HEK293T (cell line): ENCODE measurements at places on chromosomes 11 and 22.
A peak's percentile ranks its signal among the peaks of the same experiment; 100 is the strongest.

GRCh38 chr11:46513934-46514342 is 79.9 kb downstream of the AMBRA1 start:
- no peak for DNase-seq

- no peak for DNase-seq
Observed at GRCh38 chr11:86002431-86002830, 66.5 kb downstream of the PICALM start.

DNA sequence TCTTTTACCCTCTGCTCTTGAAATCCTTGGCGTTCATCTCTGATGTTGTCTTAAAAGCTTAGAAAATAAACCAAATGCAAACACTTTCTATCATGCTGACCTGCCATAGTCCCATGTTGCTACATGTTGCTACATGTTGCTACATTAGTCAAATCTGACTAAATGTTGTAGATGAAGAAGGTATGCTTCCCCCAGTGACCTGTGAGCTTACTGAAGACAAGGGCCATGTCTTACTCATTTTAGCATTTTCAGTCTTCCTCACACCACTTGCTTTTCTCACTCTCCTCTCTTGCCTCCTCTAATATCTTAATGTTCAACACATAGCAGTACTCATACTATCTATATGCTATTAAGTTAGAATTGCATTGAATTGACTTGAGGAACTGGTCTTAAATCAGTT is 346.4 kb upstream of the MTNR1B start:
- DNase-seq: no peak

GRCh38 chr22:41657709-41658108 is 31.0 kb downstream of the SNU13 start:
- no peak for DNase-seq

DNA sequence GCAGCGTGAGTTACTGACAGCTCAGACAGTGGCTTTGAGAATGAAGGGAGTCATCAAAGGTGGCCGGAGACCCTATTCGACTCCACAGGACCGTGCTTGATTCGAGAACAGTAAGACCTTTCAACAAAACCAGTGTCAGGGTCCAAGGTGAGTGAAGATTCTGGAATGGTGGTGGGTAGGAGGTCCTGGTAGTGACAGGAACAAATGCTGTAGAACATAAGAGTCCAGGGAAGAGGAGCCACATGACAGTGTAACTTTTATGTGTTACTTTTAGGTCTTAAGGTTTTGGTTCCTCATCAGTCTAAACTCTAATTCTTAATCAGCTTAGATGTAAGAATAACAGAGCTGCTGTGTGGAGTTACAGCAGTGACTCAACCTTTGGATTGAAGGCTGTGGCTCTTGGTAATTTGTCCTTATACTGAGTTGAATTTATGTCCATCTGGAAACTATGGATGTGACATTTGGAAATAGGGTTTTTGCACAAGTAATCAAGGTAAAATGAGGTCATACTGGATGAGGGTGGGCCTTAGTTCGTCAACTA is 1.8 kb downstream of the TBC1D22A start:
- DNase-seq: no peak

GRCh38 chr11:19872512-19873145 is 160.0 kb downstream of the NAV2 start:
- DNase-seq: no peak

GRCh38 chr11:64124147-64124546 is 41.8 kb downstream of the MACROD1 start:
- DNase-seq: peak; percentile 40

DNA sequence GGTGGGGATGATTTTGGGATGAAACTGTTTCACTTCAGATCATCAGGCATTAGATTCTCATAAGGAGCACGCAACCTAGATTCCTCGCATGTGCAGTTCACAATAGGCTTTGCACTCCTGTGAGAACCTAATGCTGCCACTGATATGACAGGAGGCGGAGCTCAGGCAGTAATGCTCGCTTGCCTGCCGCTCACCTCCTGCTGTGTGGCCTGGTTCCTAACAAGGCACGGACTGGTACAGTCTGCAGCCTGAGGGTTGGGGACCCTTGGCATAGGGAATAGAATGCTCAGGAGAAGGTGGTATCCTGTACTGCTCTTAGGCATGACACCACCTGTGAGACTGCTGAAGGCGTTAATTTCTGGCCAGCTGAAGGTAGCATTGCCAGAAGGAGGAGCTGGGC is 47.0 kb downstream of the STIM1 start:
- DNase-seq: no peak

- DNase-seq: no peak
Observed at GRCh38 chr11:118679483-118679882, at the start of gene TREH. TSS of gene TREH (minus strand) at chr11:118679650. CDS start at chr11:118679627, 23 bp downstream.

GRCh38 chr11:47950396-47950795 is 30.0 kb upstream of the PTPRJ start:
- DNase-seq: no peak

DNA sequence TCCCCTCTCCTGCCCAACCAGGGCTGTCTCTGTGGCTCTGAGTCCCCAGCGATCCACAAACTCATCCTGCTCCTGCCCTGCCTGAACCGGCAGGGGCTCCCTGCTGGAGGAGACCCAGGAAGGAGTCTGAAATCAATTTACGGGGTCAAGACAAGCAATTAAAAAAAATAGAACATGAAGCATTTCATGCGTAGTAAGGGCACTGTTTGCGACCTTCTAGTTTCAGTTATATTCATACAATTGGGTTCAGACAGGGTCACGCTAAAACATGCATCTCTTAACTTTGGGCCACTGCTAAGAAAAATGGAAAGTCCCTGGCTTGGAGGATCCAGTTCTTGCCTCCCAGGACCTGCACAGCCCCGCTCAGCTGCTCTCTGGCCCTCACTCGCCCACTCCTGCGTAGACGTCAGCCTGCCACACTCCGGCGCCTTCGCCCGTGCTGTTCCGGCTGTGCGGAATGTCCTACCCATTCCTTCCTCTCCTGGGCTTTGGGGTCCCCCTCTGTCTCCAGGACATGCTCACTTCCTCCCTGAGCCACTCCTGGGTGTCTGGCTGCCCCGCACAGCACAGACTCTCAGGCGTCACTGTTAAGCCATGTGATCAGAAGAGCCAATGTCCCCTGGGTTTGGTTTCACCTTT is 12.8 kb downstream of the NFAM1 start:
- DNase-seq: no peak

GRCh38 chr11:697811-698311 is 2.2 kb downstream of the TMEM80 start:
- no peak for DNase-seq

- DNase-seq: peak; percentile 63
Observed at GRCh38 chr11:62324731-62325556, 12.3 kb upstream of the ASRGL1 start.

- DNase-seq: no peak
Observed at GRCh38 chr22:29197096-29197495, 8.6 kb upstream of the EMID1 start.

DNA sequence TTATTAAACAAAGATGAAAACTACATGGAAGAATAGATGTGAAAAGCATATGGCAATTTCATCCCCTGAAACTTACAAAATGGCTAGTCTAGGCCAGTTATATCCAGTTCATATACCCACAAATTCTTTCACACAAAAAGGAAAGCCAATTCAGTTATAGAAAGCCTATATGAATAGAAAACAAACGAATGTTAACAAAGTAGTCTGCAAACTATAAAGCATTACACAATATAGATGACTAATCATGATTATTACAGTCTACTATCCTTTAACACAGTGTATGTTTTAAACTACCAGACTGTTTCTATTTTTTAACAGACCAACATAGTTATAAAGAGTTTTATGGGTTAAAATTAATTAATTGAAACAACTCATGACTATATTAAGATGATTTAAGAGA is 12.1 kb downstream of the DCUN1D5 start:
- no peak for DNase-seq

GRCh38 chr11:31817054-31817620 is 6.0 kb upstream of the PAX6 start:
- DNase-seq: peak; percentile 51

DNA sequence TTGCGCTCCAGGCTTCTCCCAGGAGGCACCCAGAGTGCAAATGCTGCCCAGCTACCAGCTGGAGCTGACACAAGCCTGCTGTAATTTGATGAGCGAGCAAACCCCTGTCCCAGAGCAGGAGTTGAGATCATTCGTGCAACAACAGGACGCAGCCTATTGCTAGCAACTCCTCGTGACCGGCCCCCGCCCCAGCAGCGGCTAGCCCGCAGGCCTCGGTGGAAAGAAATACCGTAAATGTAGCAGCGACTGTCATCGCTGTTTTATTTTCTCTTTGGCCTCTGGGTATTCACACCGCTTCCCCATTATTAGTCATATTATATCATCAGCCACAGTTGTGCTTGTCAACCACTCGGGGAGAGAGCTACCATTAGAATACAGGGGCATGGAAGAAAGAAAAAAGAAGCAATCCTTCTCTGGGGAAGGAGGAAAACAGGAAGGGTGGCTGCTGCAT is 59.2 kb upstream of the ATXN10 start:
- DNase-seq: no peak

- peak; percentile 85 for DNase-seq
Observed at GRCh38 chr11:63916837-63917691, at the start of gene RCOR2. TSS of gene RCOR2 (minus strand) at chr11:63917164. CDS start at chr11:63916456, 708 bp downstream.

DNA sequence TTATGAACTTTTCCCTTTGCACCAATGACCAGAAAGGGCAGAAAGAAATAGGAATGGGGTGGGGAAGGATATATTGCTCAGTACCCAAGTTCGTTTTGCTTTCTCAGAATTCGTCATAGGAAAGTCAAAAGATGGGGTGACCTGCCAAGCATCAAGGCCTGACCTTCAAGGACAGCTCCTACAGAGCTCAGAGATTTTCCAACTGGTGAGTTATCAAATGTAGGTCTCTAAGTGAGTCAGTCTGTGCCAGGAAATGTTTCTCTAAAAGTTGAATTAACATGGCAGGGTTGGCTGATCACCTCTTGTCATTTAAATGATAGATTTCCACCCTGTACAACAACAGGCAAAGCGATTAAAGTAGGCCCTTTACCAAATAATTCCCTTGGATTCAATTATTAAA is 307.2 kb downstream of the CADM1 start:
- no peak for DNase-seq

DNA sequence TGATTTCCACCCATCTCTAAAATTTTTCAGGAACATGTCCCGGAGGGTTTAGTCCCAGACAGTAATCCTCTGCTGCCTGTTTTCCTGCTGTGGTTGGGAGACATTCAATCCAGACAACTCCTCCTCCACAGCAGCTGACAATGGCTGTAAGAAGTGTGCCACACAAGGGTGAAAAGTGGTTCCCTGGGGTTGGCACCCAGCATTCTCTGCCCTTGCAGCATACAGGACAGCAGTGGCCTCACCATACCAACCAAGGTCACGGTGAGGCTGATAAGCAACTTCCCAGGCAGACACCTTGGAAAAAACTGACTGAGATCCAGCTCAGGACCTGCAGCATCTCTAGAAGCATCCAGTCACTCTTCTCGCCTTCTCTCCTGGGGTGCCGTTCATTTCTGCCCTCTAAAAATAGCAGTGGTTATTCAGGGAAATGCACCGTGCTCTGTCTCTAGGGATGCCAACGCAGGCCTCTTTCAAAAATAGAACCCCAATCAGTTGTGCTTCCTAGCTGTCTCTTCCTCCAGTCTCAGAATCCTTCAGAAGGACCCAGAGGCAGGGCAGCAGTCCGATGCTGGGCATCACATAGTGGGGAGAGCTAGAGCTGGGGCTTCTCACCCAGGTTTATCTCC is 241.0 kb downstream of the TENM4 start:
- DNase-seq: no peak

DNA sequence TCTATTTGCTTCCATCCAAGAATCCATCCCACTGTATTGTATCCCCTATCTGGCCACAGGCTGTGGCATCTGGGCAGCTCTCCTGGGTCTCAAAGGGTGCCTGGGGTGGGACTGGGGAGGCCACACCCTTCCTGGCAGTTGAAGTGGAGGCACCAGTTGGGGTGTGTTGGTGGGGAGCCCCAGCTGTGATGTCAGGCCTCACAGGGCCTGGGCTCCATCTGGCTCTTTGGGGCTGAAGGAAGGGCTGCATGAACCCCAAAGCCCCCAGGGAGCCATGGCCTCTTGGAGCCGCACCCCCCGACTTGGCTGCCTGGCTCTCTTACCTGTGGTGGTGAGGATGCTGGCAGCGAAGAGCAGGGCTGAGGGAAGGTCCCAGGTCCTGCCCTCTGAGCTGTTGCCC is 469 bp downstream of the KCNK7 start:
- DNase-seq: no peak

DNA sequence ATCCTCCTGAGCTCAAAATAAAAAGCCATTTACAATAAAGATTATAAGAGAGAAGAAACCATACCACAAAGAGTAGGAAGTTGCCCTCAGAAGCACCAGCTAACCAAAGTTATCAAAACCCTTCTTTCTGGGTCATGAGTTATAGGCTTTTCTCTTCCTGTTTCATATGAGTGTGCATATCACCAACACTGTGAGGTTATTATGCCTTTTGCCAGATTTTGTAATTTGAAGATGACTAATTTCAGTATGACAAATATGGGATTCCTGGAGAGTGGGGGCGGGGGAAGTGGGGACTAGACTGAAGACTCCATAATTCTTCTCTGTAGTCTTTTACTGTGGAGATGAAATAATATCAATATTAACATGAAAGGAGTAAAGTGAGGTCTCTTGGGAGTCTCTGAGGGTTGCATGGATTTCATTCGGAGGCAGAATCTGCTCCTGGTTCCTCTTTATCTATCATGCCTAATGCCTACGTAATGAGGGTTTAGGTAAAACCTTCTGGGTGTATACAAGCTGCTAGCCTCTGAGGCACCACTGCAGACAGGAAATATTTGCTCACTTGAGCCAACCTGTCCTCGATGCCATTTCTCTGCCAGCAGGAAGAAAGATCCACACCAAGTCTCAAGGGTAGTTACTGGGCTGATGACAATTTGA is 2.1 kb downstream of the LPXN start:
- no peak for DNase-seq

- no peak for DNase-seq
Observed at GRCh38 chr22:21042978-21043859, 2.5 kb upstream of the LRRC74B start.

DNA sequence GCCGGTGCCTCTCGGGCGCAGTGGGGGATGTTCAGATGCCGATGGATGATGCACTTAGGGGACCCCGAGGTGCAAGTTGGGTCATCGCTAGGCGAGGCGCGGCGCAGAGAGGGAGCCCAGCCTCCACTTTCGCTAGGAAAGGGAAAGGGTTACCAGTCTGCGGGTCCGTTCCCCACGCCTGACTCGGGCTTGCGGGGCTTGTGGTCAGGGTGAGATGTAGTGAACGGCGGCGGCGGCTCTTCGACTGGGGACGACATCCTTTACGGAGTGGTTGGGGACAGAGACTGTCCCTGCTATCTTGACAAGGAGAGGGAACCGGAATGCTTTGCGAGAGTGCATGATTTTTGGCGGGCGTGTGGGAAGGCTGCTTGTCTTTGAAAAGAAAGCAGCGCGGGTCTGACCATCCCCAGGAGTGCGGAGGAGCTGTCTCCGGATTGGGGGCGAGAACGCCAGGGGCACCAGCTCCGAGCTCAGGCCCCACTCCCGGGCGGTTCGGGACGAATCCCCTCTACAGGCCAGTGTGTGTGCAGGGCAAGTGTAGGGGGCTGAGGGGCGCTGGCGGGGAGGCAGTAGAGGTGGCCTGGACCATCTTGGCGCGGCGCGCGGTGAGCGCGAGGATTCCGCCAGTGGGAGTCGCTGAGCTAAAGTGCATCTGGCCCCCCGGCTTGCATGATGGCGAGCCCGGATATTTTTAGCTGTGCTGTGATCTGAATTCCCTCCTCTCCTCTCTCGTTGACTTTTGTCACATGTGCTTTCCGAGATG is 1.1 kb downstream of the FAT3 start:
- peak; percentile 25 for DNase-seq

- no peak for DNase-seq
Observed at GRCh38 chr22:47139790-47140119, 377.3 kb downstream of the TBC1D22A start.

GRCh38 chr11:77332259-77332658 is 30.8 kb upstream of the GDPD4 start:
- no peak for DNase-seq

- DNase-seq: no peak
Observed at GRCh38 chr11:126347751-126348668, 7.5 kb upstream of the ST3GAL4 start.
